ENCODE measurements at places on chromosomes 6 and 20.

- DNase-seq = no peak
Observed at GRCh38 chr6:24927985-24928745, 7.6 kb downstream of the RIPOR2 start.

GRCh38 chr6:105330913-105331312 lies 72.0 kb downstream of the PREP start:
- DNase-seq = no peak

- DNase-seq = no peak
Observed at GRCh38 chr6:162467679-162468078, 259.9 kb downstream of the PRKN start.

- DNase-seq = no peak
Observed at GRCh38 chr20:23920408-23921325, 41.1 kb upstream of the CST5 start.

Data from mesothelial cell of epicardium (in vitro differentiated cells).